ENCODE measurements at places on chromosomes 5 and 9.

GRCh38 chr9:33690143-33690933 is 105.0 kb upstream of the PRSS3 start:
- DNase-seq: no peak

DNA sequence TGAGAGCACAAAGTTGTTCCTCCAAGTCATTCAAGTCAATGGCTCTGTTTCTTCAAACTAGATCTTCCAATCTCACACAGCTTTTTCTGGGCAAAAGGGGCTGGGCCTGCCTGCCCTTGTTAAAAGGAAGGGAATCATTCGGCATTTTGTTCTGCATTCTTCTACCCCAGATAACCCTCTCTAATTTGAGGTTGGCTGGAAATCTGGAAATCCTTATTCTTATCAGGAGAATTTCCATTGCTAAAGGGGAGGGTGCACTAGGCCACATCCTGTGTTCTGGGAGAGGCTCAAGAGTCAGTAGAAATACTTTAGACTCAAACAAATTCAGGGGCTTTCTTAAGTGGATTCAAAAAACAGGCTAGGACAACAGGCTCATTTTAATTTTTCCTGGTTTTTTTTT is 384.7 kb upstream of the ZNF462 start:
- no peak for DNase-seq

- DNase-seq: no peak
Observed at GRCh38 chr5:40405230-40405629, 274.5 kb upstream of the PTGER4 start.

GRCh38 chr5:142360051-142360498 is 35.3 kb upstream of the SPRY4 start:
- no peak for DNase-seq

DNA sequence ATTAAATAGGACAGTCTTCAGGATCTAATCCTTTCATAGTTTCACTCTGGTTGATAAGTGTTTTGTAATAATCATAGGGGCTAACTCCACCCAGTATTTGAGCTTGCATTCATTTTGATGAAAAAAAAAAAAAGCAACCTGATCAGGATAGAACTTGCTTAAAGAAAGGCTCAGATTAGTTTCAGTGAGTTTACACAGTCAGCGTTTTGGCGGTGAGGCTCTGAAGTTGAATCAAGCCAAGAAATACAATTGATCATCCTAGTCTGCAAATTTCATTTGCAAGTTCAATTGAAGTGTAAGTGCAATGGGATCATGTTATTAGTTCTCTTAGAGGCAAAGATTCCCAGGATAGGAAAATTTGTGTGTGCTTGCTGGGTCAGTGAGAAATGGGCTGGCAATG is 159.7 kb upstream of the ELL2 start:
- no peak for DNase-seq

- DNase-seq: peak; percentile 21
Observed at GRCh38 chr5:27241564-27242257, 203.3 kb upstream of the CDH9 start.

DNA sequence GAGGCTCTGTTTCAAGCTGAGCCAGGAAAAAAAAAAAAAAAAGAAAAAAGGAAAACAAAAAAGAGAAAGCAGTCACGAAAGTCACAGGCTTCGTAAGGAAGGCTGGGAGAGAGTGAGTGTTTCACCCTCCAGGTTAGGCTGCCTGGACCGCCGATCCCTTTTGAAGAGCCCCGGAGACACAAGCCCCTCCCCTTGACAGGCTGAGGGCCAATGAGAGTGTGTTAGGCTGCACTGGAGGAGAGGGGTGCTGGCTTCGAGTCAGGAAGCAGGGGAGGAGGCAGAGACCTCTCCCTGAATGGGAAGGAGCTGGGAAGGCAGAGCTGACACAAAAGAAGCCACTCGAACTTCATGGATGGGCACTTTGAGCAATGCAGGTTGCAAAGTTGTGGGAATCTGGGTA is at the start of gene NMUR2:
NMUR2 (minus strand) TSS at position 135 of the 400 bp plus-strand sequence. CDS start 166 bp downstream, outside the sequence.
- peak; percentile 27 for DNase-seq

GRCh38 chr9:114250235-114250568 is 72.7 kb upstream of the ORM1 start:
- DNase-seq: no peak

- DNase-seq: peak; percentile 49
Observed at GRCh38 chr9:13688990-13689600, 409.6 kb upstream of the MPDZ start.

DNA sequence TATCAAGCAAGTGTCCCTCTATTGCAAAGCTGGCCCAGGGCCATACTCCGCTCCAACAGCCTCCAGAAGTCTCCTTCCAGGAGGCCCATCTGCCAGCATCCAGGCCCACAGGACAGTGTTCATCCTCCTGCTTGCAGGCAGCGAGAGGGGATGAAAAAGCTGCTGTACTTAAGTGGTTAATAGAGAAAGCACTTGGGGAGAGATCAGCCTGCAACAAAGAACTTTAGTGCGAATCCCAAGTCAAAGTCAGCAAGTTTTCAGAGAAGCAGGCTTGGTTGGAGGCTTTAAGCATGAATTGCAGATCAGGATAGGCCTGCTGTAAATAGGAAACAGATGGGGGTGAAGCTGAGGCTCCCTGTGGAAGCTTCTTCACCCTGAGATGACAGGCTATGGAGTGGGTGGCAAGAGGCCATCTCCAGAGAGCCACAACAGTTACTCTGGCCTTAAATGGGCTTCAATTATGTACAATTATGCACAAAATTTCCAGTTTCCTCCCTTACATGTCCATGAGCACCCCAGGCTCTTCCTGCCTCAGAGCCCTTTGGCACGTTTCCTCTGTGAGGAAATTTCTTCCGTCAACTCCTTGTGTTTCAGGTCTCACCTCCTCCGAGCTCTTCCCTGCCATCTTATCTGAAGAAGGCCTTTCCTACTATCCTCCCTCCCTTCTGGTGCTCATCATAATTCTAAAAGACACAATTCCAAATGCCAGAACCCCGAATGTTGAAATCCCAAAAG is 98.0 kb upstream of the NR3C1 start:
- DNase-seq: no peak
